Hematopoietic multipotent progenitor cell (in vitro differentiated cells): ENCODE measurements at places on chromosomes 6 and 20.

DNA sequence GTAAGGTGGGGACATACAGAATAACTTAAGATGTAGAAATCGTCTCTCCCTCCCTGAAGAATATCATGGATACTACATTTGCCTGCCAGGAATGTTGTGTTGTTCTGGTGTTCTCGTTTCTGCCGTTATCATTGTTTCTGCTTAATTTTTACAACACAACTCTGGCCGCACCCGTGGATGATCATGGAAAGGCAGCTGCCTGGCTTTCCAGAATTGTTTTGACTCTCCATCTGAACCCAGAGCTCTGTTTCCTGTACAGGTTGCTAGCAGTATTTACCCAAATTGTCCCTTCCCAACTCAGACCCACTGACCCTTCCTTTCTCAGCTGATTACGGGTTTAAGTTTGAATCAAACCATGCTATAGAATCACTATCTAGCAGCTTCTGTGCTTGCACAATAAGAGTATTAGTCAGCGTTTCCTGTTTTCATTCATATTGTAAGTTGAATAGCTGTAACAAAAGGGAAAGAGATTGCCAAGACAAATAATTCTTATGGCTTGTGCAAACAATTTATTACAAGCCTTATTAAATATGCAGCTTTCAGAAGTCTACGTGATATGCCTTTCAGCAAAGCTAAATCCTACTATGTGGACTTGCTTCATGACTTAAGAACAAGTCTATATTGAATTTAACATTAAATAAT lies 139.0 kb downstream of the MTHFD1L start:
- peak; percentile 69 for DNase-seq

GRCh38 chr20:50567860-50568548 lies 57.8 kb downstream of the PTPN1 start:
- no peak for DNase-seq

GRCh38 chr6:170317718-170318117 lies 11.2 kb downstream of the FAM120B start:
- peak; percentile 61 for DNase-seq

- DNase-seq, result no peak
These were observed at the start of gene CTCFL for GRCh38 chr20:57524511-57525176. CTCFL (minus strand) TSS chr20:57525140; CDS start chr20:57524205, 935 bp downstream.

DNA sequence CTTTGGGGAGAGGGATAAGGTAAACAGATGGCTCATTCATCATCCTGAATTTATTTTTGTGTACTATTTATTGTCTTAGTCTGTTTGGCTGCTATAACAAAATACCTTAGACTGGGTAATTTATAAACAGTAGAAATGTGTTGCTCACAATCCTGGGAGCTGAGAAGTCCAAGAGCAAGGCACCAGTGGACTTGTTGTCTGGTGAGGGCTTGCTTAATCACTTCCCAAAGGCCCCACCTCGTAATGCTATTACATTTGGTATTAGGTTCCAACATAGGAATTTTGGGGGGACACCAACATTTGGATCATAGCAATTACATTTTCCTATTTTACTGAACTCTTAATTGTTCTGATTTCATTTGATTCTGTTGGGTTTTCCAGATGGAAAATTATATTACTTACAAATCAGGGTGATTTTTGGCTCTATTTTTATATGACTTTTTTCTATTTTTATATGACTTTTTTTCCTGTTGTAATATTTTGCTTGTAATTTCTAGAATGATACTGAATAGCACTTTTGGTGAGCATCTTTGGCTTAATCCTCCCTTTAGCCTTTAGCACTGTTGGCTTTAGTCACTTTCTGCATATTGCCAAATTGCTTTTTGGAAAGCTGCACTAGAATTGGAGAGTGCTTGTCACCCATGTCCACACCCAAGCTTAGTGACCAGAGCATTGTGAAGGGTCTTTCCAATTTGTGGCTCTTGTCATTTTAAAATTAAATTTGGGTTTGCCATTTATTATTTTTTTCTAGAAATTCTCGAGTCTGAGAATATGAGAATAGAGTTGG lies 43.7 kb upstream of the TULP4 start:
- DNase-seq, result no peak
